ENCODE measurements at places on chromosomes 5 and 9.

DNA sequence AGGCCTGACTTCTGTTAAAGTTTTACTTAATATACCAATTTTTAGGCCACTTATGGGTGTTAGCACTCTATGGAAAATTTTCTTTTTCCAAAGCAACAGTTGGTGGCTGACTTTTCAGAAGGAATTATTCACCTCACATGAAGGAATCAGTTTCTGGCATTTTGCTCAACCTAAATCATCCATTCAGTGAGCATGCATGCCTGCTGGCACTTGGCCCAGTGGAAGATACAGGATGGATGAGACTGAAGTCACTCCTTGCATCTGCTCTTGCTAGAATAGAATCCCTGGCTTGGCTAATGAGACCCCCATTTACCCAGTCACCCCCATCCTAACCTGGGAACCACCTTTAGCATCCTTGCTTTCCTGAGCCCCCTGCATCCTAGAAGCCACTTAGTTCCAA, 131.7 kb downstream of the WDR41 start:
- no peak for DNase-seq

DNA sequence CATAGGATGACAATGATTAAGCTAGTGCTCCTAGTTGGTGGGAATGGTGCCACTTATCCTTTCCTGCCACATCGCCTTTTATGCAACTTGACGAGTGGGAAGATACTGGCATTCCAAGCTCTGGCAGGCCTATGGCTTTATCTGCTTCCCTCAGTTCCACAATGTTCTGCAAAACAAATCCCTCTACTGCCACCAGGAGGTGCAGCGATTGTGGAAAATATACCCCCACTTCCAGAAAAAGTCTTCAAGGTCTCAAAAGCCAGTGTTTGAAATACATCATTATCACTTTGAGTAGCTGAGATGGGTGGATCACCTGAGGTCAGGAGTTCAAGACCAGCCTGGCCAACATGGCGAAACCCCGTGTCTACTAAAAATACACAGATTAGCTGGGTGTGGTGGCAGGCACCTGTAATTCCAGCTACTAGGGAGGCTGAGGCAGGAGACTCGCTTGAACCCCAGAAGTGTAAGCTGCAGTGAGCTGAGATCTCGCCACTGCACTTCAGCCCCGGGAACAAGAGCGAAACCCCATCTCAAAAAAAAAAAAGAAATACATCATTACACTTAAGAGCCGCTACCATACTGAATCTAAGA, 3.4 kb downstream of the CLINT1 start:
- peak; percentile 52 for DNase-seq

DNA sequence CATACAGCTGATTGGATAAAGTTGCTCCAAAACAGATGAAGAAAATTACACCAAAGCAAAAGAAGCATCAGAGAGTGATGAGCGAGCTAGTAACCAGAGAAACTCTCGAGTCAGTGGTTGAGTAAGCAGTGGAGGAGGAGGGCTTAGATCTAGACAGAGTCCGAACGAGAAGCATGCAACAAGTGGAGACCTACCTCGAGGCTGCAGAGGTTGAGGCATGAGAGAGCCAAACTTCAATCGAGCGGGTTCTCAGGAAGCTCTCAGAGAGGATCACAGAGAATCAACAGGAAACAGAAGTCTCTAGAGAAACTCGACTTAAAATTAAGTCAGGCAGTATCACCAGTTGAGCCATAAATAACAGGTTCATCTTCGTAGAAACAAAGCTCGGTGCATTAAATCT, 6.1 kb downstream of the RUSC2 start:
- DNase-seq, result no peak

GRCh38 chr5:59420596-59420995, 472.9 kb downstream of the PDE4D start:
- DNase-seq, result no peak

DNA sequence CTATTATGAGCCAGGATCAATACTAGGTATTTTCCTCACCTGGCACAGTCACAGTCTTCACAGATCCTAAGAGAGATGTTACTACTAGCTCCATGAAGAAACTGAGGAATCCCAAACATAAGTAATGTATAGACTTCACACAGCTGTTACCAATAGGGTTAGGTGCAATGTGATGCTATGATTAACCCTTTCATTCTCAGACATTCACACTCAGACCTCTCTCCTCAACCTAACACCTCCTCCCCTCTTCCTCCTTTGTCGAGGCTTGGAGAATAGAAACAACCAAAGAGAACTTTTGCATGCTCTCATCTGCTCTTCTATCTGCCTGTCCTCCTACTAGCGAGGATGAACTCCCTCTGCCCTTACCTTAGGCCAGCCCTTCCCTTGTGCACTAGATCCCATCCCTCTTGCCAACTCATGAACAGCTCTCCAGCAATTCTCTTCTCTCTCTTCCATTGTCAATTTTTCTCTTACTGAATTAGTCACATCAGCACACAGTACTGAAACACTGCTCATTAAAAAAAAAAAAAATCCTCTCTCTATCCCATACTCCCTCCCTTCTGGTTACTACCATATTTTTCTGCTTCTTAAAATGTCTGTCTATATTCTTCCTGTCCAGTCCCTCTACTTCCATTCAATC, 47.7 kb downstream of the MAPKAP1 start:
- no peak for DNase-seq

GRCh38 chr5:14178091-14178490, 34.9 kb downstream of the TRIO start:
- no peak for DNase-seq

DNA sequence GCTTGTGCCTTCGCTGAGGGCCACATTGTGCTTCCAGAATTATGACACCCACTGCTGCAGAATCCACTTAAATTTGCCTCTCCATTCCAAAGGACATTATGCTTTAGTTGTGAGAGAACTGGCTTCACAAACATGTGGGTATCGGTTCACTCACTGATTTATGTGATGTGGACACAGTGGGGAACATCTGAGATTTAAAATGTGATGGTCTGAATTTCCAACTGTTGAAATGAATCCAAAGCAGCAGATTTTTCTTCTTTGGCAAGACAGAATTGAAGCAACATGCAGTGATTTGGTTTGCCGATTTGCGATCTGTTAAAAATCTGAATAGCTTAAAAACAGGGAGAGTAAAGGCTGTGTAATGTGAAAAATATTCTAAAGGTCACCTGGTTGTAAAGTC, 20.3 kb downstream of the PCSK5 start:
- no peak for DNase-seq

- no peak for DNase-seq
Measured at GRCh38 chr9:136795000-136795348, 1.2 kb upstream of the CCDC183 start.

GRCh38 chr5:108271127-108271526, 110.8 kb downstream of the FBXL17 start:
- DNase-seq, result no peak

GRCh38 chr9:134676886-134677285, 35.3 kb downstream of the COL5A1 start:
- DNase-seq, result no peak

DNA sequence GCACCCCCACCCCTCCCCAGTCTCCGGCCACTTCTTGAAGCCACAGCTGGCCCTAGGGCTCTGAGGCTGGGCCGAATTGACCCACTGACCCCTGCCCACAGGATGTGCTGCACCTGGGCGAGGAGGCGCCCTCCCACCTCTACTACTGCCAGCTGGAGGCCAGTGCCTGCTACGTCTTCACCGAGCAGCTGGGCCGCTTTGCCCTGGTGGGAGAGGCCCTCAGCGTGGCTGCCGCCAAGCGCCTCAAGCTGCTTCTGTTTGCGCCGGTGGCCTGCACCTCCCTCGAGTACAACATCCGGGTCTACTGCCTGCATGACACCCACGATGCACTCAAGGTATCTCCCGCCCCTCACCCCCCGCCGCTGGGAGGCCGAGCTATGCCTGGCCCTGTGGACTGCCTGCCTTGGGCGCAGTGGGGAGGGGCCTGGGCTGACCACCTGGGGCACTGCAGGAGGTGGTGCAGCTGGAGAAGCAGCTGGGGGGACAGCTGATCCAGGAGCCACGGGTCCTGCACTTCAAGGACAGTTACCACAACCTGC, 21.3 kb downstream of the HK3 start:
- DNase-seq, result no peak

DNA sequence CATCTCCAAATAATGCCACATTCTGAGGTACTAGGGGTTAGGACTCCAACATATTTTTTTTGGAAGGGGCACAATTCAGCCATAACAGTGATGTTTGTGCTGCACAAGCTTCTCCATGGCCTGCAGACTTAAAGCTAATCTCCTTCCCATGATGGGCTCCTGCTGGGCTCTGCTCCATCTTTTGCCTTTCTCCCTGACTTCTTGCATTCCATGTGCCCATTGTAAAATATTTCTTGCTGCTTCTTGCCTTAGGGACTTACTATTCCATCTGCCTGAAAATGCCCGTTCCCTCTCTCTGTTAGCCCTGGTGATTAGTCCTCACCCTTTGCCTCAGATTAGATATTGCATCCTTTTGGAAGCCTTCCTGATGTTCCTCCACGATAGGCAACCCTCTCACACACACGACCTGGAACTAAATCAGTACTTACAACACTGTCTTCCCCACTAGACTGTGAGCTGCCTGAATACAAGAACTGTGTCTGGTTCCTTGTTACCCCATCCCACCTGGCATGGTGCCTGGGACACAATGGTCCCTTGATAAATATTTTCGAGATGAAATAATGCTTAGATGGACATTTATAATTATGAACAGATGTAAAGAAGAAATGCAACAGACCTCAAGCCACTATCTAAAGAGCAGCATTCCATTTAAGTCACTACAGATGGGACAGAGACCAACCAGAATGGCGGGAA, 33.5 kb downstream of the OR1J1 start:
- peak; percentile 94 for DNase-seq

DNA sequence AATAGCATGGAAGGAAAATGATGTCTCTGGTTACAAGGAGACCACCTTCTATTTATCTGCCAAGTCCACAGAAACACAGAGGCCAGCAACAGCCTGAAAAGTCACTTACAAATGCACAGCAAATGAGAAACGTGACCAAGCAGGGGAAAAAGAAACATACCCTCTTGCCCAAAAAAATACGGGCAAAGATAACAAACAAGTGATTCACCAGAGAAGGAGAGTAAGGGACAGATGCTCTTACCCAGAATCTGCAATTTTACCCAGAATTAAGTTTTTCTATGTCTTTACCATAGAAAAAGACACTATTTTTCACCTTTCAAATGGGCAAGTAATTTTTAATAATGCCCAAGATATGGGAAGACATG, 28.1 kb downstream of the CAMSAP1 start:
- DNase-seq, result no peak
